Brain microvascular endothelial cell (primary cell): ENCODE measurements at places on chromosomes 5 and 9.

- no peak for DNase-seq
Observed at GRCh38 chr9:93684161-93684765, 107.9 kb downstream of the PHF2 start.

DNA sequence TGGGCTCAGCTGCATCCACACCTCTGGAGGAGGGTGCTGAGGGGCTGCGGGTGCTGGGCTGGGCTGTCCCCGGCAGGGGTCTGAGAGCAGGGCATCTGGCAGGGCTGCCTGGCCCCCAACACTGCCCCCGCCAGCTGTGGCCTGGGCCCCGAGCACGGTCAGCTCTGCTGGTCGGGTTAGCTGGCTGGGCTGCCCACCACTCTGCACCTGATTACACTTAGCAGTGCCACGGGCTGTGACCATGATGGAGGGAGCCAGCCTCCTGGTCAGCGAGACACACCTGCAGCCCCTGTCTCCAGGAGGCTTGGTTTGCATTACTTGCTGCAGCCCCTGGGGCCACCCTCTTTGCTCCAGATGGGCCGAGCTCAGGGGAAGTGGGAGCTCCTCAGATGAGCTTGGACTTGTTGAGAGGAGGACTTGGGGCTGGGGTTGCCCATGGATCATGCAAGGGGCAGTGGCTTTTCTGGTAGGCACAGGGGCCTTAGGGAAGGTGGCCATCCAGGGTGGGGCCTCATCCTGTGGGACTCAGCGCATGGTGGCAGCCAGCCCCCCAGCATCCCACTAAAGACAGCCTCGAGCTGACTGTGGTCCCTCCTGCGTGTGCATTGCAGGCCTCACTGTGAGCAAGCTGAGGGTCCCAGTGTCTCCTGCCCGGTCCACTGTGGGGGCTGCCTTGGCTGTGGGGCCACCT is 132.0 kb upstream of the FAM120A start:
- no peak for DNase-seq

DNA sequence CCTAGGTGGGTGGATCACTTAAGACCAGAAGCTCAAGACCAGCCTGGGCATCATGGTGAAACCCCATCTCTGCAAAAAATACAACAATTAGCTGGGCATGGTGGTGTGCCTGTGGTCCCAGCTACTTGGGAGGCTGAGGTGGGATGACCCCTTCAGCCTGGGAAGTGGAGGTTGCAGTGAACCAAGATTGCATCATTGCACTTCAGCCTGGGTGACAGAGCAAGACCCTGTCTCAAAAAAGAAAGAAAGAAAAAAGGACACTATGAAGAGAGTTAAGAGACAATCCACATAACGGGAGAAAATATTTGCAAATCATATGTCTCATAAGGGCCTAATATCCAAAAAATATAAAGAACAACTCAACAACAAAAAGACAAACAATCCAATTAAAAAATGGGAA is 57.9 kb downstream of the NDST1 start:
- no peak for DNase-seq

GRCh38 chr9:137453643-137454081 is 5.5 kb downstream of the NSMF start:
- DNase-seq = peak; percentile 53

GRCh38 chr9:134253606-134254205 is 72.5 kb upstream of the RXRA start:
- no peak for DNase-seq

- no peak for DNase-seq
Observed at GRCh38 chr5:74636552-74636951, 4.0 kb downstream of the ENC1 start.

DNA sequence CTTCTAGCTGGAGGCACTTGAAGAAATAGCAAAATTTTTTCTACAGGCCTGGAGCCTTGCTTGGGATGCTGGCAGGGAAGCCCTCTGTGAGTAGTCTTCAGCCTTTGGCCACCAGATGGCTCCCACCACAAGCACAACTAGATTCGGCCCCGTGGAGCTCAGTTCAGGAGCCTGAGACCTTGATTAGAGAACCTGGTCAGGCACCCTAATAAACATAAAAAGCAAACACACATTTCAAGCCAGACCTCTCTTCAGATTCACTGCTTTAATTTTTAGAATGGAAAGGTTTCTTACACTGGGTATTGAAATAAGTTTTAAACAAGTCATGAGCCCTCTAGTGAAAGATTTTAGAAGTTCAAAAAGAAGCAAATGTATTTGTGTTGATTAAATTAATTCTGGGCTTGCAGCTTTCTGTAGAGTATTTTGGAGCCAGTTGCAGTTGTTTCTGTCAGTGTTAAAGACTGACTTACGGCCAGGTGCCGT is 41.4 kb downstream of the GLRX start:
- DNase-seq = peak; percentile 78

GRCh38 chr5:112995764-112996618 is 19.4 kb downstream of the DCP2 start:
- peak; percentile 72 for DNase-seq

GRCh38 chr5:131795879-131796792 is 681 bp downstream of the FNIP1 start:
- peak; percentile 35 for DNase-seq

DNA sequence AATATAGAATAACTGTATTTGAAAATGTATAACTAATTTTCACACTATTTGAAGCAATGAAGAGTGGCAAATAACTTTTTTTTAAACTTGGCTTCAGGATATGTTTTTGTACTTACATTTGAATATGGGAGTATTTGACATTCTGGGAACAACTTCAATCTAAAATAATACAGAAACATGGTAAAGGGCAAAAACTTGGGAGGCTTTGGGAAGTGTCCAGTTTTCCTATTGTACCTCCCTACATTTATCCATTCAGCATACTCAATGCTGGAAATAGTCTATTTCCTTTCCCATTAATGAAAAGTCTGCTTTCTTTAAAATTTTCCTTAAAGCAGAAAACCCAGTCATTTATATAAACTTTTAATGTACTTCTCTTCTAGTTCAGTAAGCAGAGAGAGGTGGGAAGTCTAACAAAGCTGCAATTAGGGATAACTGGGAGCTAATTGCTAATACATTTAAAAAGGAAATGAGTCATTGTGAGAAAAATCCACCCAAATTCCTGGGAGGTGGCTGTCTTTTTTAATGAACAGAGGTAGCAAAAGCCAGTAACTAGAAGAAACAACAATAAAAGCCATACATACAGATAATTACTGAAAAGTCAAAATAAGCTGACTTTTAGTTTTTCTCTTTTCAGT is 128.8 kb downstream of the FBN2 start:
- DNase-seq = no peak

DNA sequence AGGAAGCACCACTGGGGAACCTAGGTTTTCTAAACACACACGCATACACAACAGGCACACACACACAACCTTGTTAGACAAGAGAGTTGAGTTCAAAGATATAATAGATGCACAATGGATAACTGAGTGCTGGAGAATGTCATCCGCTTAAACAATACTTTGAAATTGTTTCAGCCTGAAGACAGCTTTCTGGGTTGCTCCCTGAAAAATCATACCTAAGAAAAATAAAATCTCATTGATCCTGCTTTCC is 126.1 kb downstream of the TMEM161B start:
- DNase-seq = no peak

DNA sequence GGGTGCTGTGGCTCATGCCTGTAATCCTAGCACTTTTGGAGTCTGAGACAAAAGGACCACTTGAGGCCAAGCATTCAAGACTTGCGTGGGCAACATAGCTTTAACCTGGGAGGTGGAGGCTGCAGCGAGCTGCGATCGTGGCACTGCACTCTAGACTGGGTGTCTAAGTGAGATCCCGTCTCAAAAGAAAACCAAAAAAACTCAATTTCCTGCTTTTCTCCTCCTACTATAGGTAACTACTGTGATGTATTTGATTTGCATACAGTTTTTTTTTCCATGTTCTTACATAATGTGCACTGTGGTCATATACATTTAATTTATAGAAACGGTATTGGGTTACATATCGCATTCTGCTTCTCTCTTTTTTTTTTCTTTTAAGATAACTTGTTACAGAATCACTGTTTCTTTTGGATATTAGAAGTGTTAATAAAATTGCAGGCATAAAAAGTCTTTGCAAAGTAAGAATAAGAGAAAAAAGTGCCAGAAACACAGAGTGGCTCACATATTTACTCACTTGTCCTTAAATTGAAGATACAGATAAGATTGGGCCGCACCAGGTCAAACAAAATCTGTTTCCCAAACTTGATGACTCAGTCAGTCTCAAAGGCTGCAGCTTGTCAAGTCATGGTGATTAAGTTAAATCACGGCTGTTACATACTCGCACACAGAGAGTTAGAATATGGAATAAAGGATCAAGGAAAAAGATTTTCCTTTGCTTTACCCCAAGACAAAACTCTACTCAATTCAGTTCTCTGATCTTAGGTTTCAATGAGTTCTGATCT is 2.0 kb upstream of the PTGR1 start:
- DNase-seq = peak; percentile 45

- DNase-seq = no peak
Observed at GRCh38 chr9:121474231-121474947, 25.3 kb downstream of the GGTA1 start.

DNA sequence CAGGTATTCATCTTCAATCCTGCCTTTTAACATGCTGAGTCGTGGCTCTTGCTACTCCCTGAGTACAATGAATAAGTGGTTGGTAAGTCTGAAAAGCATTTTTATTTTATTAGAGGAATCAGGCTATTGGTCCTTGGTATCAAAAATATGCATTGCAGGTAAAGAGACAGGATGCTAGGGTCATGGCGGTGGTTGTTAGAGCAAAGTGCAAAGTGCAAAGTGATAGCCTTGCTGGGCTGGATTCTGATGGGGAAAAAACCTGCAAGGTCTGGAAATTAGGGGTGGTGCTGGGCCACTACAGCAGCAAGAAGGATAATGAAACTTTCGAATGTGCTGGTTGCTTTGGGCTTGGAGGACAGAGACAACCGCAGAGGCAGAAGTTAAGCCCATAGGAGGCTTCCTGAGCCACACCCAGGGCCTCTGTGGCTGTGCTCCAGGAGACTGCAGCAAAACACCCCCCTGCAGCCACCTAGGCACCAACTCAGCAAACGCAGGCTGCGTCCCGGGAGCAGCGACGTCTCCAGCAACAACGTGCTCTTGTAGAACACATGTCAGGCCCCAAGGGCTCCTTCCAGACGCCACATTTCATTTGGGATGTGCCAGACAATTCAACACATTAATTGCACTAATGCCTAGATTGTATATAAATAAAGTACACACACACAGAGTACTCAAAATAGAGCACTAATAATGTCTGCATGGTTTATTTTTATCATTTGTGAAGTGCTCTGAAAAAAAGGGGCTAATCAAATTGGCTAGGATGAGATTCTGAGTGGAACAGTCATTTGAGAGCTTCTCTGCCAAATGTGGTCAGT is 149.8 kb upstream of the RAPGEF1 start:
- no peak for DNase-seq

- DNase-seq = no peak
Observed at GRCh38 chr9:93665128-93665636, 88.8 kb downstream of the PHF2 start.

GRCh38 chr5:76579166-76579937 is 43.9 kb downstream of the F2RL2 start:
- no peak for DNase-seq

- no peak for DNase-seq
Observed at GRCh38 chr9:106866243-106866642, 3.3 kb downstream of the ZNF462 start.

GRCh38 chr5:125326150-125326510 is 579.7 kb upstream of the ZNF608 start:
- DNase-seq = peak; percentile 91

DNA sequence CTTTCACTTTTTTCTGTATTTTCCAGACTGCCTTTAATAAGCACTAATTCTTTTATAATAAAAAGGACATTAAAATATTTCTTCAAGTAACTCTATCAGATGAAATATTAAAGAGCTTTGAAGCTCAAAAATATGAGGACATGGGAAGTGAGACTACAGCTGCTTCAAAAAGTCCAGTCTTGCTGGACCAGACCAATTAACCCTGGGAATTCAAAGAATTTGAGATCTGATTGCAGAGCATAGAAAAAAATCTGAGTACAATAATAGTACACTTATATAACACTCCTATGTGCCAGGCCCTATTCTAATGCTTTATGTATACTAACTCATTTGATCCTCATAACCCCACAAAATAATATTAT is 9.8 kb downstream of the TMEM245 start:
- no peak for DNase-seq

DNA sequence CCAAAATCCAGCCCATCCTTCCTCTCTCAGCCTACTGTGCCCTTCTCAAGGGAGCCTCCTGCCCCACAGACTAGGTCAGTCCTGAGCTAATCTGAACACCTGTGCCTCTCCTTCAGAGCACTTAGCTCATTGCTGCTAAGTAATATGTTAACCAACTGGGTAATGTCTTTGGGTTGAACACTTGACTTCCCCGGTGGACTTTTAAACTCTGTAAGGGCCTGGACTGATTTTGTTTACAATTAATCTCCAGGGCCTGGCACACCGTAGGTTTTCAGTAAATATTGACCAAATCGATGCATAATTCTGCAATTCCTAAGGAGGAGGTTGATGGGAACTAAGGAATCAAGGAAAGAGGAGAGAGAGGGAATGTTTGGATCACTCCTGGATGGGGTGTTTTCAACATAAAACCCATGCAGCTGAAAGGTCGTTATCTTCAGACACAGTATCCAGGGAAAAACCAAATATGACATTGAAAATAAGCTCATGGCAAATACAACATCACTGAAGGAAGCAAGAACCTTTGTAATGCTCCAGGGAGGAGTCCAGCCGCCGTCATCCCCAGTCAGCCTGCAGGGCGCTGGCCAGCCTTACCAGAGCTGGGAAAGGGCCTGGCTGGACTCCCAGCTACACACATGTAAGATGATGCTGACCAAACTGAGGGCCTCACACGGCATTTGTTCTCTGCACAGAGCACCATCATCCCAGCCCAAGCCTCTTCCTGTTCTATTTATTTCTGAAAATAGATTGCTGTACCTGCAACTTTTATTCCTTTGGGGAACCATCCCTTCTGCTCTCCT is 166.3 kb downstream of the C5orf15 start:
- DNase-seq = peak; percentile 9

DNA sequence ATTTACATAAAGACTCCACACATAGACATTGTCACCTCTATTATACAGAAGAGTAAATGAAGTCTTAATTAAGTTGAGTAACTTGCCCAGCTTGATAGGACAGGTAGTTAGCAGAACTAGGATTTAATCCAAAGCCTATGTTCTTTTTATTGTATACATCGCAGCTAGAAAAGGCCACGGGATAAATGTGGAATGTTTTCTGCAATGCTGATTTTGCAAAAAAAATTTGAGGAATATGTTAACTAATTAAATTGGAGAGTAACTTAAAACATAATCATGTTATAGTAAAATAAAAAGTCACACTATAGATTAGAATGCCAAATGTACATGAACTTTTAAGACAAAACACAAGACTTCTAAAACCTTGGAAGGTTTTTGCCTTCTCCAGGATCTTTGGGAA is 41.1 kb downstream of the POLK start:
- DNase-seq = no peak
